Effector CD8-positive, alpha-beta T cell (primary cell): ENCODE measurements at places on chromosomes 16 and 17.

DNA sequence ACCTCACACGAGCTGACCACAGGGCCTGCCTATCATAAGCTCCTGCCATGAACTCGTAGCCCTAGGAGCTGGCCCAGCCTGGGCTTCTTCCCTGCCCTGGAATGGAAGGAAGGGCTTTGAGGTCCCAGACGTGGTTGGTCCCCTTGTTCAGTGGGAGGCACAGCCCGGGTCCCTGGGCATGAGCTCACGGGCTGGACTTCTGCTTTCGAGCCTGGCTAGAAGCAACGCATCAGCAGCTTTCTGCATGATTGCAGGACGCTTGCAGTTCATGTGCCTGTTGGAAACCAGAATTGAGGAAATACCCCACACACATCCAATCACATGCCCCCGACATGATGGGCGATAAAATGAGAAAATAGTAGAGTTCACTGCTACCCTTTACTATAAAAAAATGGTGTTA lies 293.3 kb downstream of the MAF start:
- DNase-seq: no peak

DNA sequence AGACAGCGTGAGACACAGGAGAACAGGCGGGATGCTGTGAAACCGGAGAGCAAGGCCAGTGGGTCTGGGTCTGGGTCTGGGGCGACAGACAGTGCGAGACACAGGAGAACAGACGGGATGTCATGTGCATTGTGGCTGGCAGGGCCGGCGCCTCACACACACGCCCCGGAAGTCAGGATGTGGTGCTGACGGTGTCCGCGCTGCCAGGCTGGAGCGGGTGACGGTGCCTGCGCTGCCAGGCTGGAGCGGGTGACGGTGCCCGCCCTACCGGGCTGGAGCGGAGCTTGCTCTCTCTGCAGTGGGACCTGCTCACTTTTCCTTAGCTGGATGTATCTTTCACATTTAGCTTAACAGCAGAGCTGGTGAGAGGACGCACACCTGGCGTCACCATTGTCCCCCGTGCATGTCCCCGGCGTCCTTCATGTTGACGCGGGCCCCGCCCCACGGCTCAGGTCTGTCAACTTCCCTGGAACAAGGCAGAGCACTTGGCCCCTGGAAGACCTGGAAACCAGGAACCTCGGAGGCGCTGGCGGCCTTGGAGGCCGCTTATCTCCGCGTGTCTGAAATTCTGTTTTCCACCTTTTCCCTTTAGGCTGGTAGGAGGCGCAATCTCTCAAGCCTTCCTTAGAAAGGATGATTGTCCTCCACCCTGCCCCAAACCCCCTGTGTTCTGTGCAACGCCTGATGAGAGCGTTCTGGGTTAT lies 43.0 kb upstream of the ZNF750 start:
- DNase-seq: peak; percentile 54

DNA sequence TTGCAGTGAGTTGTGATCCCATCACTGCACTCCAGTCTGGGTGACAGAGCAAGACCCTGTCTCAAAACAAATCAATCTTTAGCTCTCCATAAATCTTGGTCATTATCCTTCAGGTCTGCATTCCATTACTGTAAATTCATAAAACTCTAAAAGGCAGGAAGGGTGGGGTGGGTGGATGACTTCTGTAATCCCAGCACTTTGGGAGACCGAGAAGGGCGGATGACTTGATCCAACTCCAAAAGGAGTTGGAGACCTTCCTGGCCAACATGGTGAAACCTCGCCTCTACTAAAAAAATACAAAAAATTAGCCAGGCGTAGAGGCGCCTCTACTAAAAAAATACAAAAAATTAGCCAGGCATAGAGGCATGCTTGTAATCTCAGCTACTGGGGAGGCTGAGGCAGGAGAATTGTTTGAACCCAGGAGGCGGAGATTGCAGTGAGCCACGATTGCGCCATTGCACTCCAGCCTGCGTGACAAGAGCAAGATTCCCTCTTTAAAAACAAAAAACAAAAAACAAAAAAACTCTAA lies 2.2 kb upstream of the UBE2Z start:
- no peak for DNase-seq

- peak; percentile 47 for DNase-seq
These were observed 16.6 kb downstream of the CD7 start for GRCh38 chr17:82300707-82301270.

DNA sequence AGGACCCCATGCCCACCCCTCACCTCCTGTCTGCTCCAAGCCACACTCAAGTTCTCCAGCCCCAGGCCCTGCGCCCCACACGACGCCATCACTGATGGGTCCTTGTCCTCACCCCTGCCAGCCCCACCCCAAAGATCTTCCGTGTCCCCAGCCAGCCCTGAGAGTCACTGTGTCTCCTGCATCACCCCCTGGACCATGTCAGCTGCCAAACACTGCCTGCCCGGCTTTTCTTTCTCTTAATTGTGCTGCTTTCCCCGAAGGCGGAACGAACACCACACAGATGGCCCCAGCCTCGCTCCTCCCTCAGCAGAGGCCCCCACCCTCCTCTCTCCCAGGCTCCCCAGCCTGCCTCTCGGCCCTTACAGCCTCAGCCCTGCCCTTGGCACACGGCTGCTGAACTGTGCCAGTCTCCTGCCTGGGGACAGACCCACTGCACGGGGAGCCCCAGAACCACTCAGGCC lies 4.8 kb upstream of the GAA start:
- no peak for DNase-seq

- no peak for DNase-seq
These were observed 18.3 kb downstream of the TMEM100 start for GRCh38 chr17:55704401-55704800.

DNA sequence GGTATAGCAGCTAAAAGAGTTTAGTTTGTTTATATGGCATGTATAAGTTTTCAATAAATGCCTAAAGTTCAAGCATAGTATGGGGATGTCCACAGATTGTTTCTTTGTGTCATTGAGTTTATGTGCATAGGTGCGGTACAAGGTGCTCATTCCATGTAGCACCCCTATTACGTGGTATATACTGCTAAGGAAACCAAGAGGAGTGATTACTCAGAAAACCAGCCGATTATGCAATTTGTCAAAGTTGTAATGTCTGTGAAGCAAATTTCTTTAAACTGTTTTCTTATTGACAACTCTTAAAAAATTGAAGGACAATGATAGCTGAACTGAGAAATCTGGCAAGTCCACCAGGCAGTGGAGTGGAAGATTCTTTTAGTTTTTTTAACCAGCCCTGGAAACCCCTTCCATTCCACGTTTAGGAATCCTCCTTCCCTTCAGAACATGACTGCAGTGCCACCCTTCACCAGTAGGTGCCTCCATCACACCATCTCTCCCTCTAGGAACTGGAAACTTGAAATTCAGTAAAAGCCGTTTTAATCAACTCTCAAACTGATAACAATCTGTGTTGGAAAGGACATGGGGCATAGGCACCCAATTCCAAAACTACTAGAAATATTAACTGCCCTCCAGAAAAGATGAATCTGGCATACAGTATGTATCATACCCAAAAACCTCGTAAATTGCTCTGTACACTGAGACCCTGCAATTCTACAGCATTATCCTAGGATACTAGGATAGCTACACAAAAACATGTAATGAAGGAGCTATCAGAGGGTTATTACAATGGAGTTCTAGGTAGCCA lies 43.5 kb downstream of the REXO5 start:
- DNase-seq: peak; percentile 39

DNA sequence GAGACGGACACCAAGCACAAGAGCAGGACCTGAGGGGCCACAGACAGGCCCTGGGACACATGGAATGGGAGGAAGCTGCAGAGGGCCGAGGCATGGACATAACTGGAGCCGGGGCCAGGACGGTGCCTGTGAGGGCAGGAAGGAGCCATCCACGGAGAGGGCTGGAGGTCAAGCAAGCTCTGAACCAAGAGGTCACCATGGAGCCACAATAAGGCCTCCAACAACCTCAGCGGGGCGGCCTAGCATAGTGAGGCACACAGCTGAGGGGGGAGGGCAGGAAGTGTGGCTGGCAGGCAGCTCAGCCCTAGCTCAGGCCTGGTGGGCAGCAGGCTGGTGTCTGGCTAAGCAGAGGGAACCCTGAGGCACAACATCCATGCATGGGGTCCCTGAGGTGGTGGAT lies 4.4 kb downstream of the MCRIP1 start:
- DNase-seq: no peak

DNA sequence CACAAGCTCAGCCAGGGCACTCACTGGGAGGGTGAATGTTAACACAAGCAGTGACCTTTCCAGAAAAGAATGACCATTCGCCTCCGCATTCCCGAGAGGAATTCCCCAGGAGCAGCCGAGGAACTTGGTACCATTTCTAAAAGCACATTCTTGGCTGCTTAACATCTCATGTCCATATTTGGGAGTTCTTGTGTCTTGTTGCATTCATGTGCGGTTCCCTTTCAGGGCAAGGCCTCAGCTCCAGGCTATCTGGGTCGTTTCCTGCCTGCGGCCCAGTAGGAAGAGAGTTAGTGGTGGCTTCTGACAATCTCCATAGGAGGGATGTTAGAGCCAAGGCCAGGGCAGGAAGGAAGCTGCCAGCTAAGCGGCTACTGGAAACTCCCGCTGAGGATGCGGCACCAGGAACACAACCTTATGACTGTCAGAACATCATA lies 27.8 kb upstream of the MEAK7 start:
- no peak for DNase-seq

- no peak for DNase-seq
These were observed 6.3 kb upstream of the HOXB2 start for GRCh38 chr17:48551214-48551555.

DNA sequence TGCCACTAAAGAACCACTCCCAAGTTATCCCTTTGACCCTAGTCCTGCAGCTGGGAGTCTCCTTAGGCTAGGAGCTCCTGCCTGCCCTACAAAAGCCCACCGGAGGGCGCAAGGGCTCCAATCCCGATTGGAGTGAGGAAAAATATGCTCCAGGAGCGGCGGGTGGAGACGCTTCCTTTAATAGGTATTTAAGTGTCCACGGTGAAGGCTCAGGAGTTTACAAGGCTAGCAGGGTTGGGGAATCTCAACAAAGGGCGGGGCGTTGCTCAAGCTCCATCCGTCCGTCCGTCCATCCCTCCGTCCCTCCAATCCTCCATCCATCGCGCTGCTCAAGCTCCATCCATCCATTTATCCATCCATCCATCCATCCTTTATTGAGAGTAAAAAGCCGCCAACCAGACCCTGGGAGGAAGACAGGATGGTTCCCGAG lies 556 bp upstream of the SPNS1 start:
- DNase-seq: no peak

DNA sequence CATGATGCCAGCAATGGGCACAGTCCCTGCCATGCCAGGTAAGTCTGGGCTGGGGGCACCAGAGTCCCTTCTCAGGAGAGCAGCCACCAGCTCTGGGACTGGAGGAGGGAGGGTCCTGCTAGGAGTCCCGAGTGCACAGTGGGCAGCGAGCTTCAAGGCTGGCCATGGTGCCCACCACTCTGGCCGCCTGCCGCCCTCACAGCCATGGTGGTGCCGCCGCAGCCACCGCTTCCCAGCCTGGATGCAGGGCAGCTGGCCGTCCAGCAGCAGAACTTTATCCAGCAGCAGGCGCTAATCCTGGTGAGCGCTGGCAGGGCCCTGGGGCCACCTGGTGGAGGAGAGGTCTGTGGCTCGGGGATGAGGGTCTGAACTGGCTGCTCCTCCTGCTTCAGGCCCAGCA lies 17.9 kb upstream of the SMIM5 start:
- DNase-seq: no peak

GRCh38 chr17:12429116-12429515 lies 236.6 kb upstream of the MYOCD start:
- DNase-seq: no peak

DNA sequence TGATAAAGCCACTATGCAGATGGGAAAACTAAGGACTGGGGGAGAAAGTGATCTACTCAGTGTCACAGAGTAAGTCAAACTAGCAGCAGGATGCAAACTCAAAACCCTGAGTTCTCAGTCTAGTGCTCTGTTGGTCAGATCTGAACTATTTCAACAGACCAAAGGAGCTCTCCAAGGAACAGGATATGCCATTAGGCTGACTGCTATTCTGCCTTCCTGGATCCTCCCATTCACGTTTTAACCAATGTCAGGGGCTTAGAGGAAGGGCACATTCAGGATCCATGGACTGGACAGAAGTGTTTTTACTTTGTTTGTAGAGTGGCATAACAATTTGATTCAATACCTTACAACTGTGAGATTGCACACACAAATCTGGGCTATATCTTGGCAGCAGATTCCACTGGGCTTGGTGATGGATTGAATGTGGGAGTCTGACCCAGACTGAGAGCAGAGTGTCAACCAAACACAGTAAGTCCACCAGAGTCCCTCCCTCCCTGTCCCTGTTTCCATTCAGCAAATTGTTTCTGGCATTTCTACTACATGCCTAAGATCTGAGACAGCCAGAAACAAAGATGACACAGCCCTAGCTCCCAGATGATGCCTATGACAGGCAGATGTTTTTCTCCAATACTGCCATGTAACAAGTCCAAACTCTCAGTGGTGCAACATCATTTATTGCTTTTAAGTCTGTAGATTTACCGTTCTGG lies 337.8 kb upstream of the CDH5 start:
- no peak for DNase-seq

GRCh38 chr16:48384520-48385252 lies 527 bp downstream of the SIAH1 start:
- DNase-seq: peak; percentile 8
